ENCODE measurements at places on chromosomes 2 and 18.

- DNase-seq, result no peak
Measured at GRCh38 chr2:68734688-68735525, at the start of gene ARHGAP25. Gene ARHGAP25, plus strand, starts transcription at chr2:68734811. Its CDS starts 389 bp downstream, at chr2:68735200.

GRCh38 chr2:120840795-120841487 lies 105.3 kb downstream of the GLI2 start:
- DNase-seq, result no peak

GRCh38 chr2:159445307-159445706 lies 158.8 kb upstream of the WDSUB1 start:
- DNase-seq, result no peak

DNA sequence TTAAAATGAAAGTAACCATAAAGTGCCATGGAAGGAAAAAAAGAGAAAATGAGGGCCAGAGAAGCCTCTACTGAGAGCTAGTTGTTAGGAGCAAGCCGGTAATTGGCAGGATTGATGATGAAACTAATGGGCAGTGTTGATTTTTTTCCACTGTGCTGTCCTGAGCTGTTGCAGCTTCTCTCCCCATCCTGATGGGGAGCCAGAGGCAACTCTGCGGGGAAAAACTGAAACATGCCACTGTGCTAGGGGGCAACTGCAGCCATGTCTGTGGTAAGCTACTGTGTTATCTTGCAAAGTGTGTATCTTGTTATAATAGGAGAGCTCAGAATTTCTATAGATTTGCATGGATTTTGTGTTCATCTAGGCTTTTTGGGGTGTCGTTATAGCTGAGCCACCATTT lies 487.9 kb downstream of the STK39 start:
- DNase-seq, result no peak

DNA sequence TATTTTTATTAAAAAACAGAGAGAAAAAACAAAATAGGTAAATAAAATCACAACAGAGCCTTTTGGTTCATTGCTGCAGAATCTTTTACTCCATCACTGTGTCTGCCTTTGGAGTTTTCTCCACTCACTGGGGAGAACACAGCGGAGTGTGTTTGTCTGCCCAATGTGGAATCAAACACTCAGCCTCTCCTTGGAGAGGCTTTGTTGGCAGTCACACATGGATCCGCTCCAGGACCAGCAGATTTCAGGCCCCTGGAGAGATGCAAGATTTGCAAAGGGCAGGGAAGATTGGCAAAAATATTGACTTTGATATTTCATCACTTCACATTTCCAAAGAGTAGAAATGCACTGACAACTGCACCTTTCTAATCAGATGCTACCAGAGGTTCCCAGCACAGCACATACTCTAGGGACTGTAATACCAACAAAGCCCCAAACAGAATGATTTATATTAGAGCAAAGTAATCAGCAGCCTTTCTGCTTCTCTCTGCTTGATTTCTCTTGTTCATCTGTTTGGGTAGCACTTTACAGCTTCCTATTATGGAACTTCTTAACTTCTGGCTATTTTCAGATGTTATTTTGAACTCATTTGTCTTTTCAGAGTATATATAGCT lies 1898.8 kb upstream of the PIK3C3 start:
- DNase-seq, result no peak

Data from D721Med (cell line).